ENCODE measurements at places on chromosomes 5 and 9.

- no peak for DNase-seq
Observed at GRCh38 chr9:2741441-2742158, 24.3 kb downstream of the KCNV2 start.

- DNase-seq = no peak
Observed at GRCh38 chr5:118224546-118224945, 763.8 kb downstream of the DTWD2 start.

DNA sequence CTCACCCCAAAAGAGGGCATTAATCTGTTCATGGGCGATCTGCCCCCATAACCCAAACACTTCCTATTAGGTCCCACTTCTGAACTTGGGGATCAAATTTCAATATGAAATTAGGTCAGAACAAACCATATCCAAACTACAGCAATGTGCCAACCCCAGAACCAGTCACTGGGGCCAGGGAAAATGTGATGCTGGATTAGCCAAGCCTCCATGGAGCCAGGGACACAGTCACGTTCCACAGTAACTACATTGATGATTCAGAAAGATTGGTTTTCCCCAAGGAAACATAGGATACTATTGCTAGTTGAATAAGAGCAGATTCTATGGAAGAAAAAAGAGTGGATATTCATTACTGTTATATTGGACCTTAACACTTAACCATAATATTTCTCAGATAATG, 84.2 kb downstream of the GIN1 start:
- DNase-seq = no peak

DNA sequence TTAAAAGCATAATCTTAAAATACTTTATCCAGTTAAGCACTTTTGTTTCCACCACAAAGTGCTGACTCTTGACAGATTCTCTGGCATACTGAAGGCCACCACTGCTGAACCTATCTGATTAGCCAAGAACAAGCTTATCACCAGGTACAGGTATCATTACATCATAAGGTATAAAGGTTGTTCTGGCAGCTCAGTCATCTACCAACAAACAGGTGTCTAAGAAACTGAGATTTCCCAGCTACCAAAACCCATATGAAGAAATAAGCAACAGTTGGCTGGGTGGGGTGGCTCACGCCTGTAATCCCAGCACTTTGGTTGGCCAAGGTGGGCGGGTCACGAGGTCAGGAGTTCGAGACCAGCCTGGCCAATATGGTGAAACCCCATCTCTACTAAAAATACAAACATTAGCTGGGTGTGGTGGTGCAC, 5.0 kb downstream of the MTMR12 start:
- no peak for DNase-seq

- no peak for DNase-seq
Observed at GRCh38 chr9:124020520-124021384, 9.2 kb downstream of the LHX2 start.

GRCh38 chr9:92492781-92493401, 10.6 kb upstream of the ASPN start:
- peak; percentile 67 for DNase-seq

- DNase-seq = no peak
Observed at GRCh38 chr5:160539431-160539830, 117.8 kb downstream of the PTTG1 start.

GRCh38 chr5:148063861-148064260, at the start of gene SPINK5:
SPINK5 (plus strand) TSS chr5:148063980; CDS start chr5:148064045, 65 bp downstream.
- DNase-seq = no peak

DNA sequence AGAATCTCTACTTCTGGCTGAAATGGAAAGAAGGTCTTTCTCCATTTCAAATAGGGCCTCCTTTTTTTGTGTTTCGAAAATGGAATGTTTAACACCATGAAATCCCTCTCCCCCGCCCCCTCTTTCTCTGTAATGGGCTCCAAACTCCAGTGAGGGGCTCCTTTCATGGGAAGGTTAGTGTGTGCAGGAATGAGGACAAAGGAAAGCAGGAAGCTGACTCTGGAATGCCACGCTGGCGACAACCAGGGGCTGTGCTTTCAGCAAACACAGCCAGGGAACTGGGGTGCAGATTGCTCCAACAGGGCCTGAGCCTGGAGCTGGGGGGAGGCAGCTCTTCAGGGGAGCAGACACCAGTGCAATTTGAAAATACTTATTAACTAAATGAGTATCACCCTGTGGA, 82.8 kb downstream of the CRB2 start:
- no peak for DNase-seq

DNA sequence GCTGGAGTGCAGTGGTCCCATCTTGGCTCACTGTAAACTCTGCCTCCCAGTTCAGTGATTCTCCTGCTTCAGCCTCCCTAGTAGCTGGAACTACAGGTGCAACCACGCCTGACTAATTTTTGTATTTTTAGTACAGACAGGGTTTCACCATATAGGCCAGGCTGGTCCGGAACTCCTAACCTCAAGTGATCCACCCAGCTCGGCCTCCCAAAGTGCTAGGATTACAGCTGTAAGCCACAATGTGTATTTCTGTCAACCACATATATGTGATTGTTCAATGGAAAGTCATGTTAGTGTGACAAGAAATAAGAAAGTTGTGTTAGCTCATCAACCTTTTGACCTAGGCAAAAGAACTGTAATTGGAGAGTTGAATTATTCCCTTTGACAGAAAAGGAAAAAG, 677.1 kb upstream of the CHD1 start:
- DNase-seq = no peak

GRCh38 chr5:154517181-154517580, 39.2 kb upstream of the HAND1 start:
- DNase-seq = peak; percentile 93

GRCh38 chr9:136844761-136845464, 2.6 kb downstream of the AJM1 start:
- no peak for DNase-seq

All from SK-N-DZ (cell line).